Activated CD8-positive, alpha-beta T cell treated with anti-CD3 and anti-CD28 coated beads for 36 hours (primary cell): ENCODE measurements at places on chromosomes 6 and 20.

DNA sequence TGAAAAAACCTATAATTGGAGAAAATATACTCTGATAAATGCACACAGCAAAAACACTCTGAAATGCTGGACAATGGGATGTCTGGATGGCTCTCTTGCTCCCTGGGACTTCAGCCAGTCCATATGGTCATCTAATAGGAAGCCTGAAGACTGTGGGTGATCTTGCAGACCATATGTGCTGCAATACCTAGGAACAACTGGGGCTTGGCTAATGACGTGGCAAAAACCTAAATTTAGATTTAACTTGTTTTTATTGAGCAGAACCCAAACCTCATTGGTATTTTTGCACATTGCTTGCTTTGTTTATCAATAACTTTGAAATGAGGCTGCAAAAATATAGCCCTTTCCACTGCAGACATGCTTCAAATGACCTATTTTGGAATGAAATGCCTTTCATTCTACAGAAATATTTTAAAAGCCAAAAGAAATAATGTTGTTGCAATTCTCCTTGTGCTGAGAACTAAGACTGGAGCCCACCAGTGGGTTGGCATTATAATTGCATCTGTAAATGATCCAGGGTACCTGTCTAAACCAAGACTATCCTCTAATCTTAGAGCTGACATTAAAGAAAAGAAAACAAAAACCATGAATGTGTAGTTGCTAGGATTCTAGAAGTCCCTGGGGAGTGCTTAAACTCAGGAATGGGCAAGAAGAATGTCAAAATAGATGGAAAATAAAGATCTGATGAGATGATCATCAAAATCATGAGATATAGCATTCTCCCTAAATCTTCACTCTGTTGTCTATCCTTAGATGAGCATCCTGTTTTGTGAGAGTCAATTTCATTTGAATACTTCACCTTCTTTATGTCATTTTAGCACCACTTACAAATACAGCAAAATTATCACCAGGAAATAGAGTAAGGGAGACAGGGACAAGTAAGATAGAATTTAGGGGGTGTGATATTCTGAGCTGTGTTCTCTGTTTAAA, 152.1 kb upstream of the RIMS1 start:
- DNase-seq: no peak

DNA sequence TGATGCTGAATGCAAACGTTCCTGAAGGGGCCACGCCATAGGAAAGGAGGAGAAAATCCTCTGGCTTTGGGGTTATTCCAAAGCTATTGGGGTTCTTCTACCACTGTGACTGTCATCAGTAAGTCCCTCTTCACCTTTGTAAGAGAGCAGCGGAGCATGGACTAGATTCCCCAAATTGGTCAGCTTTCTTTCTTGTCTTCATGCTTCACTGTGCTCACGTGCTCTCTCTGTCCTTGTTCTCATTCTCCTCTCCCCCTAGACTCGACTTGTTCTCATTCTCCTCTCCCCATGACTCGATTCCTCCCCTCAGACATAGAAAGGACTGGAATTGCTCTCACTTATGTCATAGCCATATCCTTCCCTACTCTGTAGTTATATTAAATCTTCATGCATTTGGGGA, 54.8 kb upstream of the ADGRG6 start:
- DNase-seq: no peak

- no peak for DNase-seq
These were observed 269.9 kb downstream of the PTPRK start for GRCh38 chr6:128250370-128251070.

DNA sequence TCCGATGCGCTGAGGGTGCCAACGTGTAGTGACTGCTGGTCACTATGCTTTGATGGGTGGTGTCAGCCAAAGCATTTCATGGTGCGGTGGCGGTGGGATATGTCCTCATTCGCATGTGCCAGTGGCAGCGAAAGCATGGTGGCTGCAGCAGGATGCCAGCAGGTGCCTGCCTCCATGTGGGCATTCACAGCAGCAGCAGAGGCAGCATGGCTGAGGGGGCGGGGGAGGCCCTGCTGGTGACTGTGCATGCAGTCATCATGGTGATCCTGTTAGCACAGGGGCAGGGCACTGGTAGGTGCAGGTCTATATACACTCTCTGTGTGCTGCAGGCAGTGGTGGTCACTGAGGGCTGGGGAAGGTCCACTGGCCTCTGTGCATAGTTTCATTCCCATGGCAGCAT, 22.0 kb downstream of the FIG4 start:
- peak; percentile 55 for DNase-seq

GRCh38 chr6:70520575-70520974, 46.2 kb upstream of the SDHAF4 start:
- DNase-seq: no peak

- no peak for DNase-seq
These were observed 70.4 kb upstream of the SYNJ2 start for GRCh38 chr6:157911278-157911677.

DNA sequence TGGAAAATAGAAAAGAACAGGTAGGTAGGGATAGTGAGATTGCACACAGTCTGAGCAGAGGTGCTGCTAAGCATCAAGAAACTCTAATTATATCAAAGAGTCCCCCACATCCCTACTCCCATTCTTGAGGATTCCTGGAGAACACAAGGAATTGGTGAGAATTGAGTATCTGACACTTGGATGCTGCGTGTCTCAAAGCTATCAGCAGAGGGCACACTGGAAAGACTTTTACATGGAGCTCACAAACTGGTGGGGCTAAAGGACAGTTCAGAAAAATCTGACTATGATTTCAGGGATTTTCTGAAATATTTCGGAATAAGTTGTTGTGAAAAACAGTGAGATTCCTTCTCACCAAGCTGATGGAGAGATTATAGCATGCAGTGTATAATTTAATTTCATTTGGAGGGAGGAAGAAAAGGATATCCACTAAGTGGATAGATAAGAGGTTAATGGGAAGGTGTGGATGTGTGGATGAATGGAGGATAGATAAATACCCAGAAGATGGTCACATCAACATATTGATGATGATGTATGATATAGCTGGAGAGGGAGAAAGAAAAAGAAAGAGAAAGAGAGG, 215.4 kb upstream of the DEFB112 start:
- no peak for DNase-seq

DNA sequence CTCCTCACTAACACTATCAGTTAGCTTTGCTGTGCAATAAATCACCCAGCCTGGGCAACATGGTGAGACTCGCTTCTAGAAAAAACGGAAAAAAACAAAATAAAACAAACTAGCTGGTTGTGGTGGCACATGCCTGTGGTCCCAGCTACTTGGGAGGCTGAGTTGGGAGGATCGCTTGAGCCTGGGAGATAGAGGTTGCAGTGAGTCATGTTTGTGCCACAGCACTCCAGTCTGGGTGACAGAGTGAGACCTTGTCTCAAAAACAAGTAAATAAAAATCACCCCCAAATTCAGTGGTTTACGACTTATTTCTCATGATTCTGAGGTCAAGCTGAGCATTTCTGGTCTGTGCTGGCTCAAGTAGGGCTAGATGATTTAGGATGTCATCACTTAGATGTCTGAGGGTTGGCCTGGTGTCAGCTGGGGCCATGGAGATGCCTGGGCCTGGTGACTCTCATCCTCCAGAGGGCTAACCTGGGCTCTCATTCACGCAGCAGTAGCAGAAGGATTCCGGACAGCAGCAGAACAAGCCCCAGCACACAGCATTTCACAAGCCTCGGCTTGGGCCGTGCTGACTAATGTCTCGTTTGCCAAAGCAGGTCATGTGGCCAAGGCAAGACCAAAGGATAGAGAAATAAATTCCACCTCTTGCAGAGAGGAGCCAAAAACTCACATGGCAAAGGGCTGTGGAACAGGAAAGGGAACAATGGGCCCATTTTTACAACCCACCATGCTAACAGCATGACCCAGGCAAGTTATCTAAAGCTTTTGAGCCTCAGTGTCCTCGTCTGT, 32.5 kb downstream of the MGME1 start:
- DNase-seq: no peak

- no peak for DNase-seq
These were observed 214.8 kb upstream of the RNF24 start for GRCh38 chr20:4230185-4230584.

DNA sequence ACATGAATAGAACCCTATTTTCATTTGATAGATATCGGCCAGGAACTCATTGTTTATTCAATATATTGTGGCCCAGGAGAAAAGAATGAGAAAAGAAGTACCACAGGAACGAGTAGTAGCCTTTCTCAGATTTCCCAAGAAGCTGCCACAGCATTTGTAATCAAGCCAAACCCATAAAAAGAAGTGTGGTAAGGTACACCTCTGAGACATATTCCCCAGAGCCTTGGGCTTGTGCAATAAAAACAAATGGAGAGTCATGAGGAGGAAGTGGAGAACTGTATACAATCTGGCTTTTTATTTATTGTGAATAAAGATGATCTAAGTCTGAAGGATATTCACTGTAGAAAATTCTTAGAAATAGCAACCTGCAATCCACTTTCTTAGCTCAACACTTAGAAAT, 36.7 kb downstream of the KIF6 start:
- DNase-seq: no peak
